Myocyte (in vitro differentiated cells): ENCODE measurements at places on chromosomes 7 and 10. TPM values are rescaled to one million over a fixed set of nuclear protein-coding genes. Genes with fewer than 3 reads are reported as not detected.

NAPEPLD gene
- total RNA-seq, result 8.6 and 10.0 TPM in 2 replicates

AOC1 gene
- total RNA-seq, result 0.21 and 0.62 TPM in 2 replicates

ARMC10 gene
- total RNA-seq, result 42.5 and 46.7 TPM in 2 replicates

ADRB1 gene
- total RNA-seq, result 0.67 TPM in 1 of 2 replicates, not detected in the other

TAS2R3 gene
- 0.78 TPM in 1 of 2 replicates, not detected in the other for total RNA-seq

CTNNA3 gene
- total RNA-seq, result 3.1 and 6.9 TPM in 2 replicates

SP4 gene
- 9.0 and 12.9 TPM in 2 replicates for total RNA-seq

MMP21 gene
- not detected in 2 replicates for total RNA-seq

TRIM50 gene
- not detected in 2 replicates for total RNA-seq

CALHM3 gene
- total RNA-seq, result not detected in 2 replicates

C7orf57 gene
- 0.83 and 1.1 TPM in 2 replicates for total RNA-seq

HKDC1 gene
- total RNA-seq, result 0.10 and 0.11 TPM in 2 replicates

COL28A1 gene
- total RNA-seq, result 0.88 and 2.2 TPM in 2 replicates

- peak; percentile 71 for DNase-seq
These were observed 60.9 kb upstream of the CAMK2B start for GRCh38 chr7:44386139-44386913.

DNA sequence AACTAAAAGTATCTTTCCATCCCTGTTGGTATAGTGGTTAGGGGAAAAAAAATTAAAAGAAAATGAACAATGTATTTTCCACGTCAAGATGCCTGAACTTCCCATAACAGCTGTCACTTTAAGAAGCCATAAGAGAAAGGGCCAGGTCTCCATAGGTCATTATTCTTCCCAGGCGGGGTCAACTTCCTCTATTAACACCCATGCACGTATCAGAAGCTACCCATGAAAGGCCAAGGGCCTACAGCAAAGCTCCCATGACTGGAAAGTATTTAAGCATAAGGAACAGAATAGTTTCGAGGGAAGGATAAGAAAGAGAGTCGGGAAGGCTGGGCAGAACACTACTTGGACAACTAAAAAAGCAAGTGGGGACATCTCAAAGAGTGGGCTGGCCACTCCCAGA, 40.1 kb downstream of the RBM28 start:
- DNase-seq, result no peak

- no peak for DNase-seq
These were observed 27.3 kb downstream of the SEC23IP start for GRCh38 chr10:119919826-119920225.

DNA sequence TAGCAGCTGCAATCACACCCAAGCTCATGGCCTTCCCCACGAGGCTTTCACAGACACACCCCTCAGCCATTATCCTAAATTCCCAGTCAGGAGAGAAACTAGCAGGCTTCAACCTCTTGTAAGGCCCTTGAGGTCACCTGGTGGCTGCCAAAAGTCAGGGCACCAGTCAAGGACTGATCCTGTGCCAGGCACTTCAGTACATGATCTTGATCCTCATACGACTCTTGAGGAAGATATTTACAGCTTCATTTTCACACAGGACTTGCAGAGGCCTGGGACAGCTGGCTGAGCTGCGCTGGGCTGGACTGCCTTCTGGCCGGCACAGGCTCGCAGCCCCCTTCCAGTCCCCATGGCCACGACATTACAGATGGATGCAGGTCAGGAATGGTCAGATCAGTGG, 8.8 kb downstream of the PDAP1 start:
- DNase-seq, result peak; percentile 45

- DNase-seq, result no peak
These were observed 112.8 kb upstream of the PPP2R2D start for GRCh38 chr10:131787961-131788360.

- DNase-seq, result no peak
These were observed 228.4 kb upstream of the INHBA start for GRCh38 chr7:41931263-41931646.

DNA sequence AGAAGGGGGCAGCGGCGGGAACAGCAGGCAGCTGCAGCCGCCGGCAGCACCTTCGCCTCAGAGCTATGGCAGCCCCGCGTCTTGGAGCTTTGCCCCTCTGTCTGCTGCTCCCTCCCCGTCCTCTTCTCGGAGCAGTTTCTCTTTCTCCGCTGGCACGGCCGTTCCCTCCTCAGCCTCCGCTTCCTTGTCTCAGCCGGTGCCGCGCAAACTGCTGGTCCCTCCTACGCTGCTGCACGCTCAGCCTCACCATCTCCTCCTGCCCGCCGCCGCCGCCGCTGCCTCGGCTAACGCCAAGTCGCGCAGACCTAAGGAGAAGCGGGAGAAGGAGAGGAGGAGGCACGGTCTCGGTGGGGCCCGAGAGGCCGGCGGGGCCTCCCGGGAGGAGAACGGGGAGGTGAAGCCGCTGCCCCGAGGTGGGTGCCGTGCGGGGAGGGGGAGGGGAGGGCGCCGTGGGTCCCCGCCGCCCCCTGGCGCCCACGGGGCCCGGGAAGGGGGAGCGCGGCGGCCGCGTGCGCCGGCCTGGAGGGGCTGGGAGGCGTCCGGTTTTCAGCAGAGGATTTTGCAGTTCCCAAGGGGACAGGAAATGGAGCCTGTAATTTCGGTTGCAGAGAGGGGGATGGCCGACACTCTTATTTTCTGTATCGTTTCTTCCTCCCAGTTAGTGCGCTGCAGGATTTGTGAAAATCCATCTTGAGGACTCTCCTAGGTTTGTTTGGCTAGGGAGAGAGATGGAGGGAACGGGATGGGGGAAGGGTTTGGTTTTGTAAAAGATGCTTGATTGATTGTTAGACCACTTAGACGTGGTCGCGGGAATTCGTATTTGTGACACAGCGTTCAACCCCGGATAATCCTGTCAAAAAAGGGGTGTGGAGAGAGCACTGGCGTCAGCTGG, 630 bp downstream of the RSBN1L start:
- DNase-seq, result peak; percentile 69

- no peak for DNase-seq
These were observed 68.2 kb downstream of the CUX1 start for GRCh38 chr7:101885597-101885955.

GRCh38 chr7:35624299-35625186, 70.4 kb downstream of the HERPUD2 start:
- DNase-seq, result peak; percentile 52

DNA sequence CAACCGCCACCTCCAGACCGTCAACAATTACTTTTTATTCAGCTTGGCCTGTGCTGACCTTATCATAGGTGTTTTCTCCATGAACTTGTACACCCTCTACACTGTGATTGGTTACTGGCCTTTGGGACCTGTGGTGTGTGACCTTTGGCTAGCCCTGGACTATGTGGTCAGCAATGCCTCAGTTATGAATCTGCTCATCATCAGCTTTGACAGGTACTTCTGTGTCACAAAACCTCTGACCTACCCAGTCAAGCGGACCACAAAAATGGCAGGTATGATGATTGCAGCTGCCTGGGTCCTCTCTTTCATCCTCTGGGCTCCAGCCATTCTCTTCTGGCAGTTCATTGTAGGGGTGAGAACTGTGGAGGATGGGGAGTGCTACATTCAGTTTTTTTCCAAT, 146.6 kb downstream of the CHRM2 start:
- no peak for DNase-seq

- DNase-seq, result no peak
These were observed 55.1 kb downstream of the ANKMY2 start for GRCh38 chr7:16590424-16590823.

DNA sequence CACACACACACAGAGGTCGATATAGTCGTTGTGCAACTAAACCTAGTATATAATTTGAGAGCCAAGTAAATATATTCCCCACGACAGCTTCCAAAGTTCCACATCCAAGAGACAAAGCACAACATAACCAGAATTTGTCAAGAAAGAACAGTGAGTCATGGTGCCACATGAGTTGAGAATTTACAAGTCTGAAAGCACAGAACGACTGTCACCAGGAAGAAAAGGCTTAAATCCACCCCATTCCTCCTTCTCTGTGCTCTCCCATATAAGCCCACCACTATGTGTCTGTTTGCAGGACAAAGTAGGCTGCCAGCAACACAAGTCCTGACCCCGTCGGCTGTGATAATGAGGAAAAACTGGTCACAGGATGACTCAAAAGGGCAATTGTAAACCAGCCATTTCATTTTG, 32.8 kb downstream of the GSAP start:
- DNase-seq, result peak; percentile 42

DNA sequence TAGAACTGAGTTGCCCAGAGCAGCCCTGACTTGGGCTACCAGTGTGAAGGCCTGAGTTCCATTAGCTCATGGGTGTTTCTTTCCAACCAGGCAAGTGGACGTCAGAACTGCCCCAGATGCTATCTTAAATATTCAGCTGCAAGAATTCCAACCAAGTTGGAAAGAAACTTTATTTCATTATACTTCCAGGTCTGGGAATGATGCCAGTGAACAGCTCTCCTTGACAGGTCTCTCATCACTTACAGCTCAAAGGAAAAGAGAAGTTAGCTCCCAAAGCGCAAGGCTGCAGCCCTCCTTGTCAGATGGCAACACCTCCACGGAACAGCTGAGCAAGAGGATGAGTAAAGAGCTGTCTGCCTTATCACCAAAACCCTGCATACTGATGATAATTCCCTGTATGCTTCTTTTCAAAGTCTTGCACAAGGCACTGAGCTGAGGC, 255.5 kb upstream of the AOAH start:
- DNase-seq, result no peak

GRCh38 chr10:8323428-8324054, 269.1 kb downstream of the GATA3 start:
- DNase-seq, result no peak

DNA sequence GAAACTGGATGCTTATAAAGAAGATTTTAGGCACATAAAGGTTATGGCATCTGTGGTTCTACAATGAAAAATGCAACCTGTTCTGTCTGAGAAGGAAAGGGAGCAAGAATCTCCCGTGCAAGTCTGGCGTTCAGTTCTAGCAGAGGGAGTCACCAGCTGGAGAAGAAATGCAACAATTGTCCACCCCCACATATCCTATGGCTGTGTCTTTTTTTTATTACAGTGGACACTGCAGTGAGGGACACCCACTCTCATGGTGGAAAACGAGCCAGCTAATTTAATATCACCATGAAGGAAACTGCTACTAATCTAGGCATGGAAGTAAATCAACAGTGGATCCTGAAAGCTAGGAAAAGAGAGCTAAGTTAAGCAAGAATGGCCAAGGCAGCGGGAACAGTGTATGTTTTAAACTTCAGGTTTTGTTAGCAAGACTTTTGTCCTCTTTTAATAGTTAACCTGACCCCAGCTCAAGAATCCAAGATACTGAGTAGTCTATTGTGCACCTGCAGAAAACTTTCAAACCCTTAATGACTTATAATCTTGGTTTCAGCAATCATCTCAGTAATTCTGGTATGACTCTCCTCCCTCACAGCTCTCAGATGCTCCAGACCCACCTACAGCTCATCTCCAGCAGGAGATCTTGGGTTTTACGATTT, 149.3 kb downstream of the FGFR2 start:
- no peak for DNase-seq

DNA sequence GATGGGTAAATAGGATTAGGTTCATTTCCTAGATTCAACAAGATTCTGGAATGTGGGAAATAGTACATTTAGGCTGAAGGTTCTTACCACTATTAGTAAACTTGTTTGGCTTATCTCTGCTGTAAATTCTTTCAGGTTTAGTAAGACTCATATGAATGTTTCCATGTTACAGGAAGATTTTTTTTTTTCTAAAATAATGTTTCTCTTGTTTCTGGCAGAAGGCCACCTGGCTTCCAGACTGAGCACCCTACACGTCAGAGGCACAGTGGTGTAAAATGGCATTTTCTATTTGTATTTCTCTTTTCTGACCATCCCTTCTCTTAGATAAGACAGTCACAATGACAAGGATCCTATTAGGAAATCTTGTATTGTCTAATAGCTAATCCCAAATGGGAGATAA, 22.7 kb upstream of the AASS start:
- DNase-seq, result peak; percentile 7

- no peak for DNase-seq
These were observed 1151.0 kb upstream of the PHF14 start for GRCh38 chr7:9822458-9823290.

- peak; percentile 75 for DNase-seq
These were observed 30.5 kb downstream of the JAKMIP3 start for GRCh38 chr10:132096223-132096622.

DNA sequence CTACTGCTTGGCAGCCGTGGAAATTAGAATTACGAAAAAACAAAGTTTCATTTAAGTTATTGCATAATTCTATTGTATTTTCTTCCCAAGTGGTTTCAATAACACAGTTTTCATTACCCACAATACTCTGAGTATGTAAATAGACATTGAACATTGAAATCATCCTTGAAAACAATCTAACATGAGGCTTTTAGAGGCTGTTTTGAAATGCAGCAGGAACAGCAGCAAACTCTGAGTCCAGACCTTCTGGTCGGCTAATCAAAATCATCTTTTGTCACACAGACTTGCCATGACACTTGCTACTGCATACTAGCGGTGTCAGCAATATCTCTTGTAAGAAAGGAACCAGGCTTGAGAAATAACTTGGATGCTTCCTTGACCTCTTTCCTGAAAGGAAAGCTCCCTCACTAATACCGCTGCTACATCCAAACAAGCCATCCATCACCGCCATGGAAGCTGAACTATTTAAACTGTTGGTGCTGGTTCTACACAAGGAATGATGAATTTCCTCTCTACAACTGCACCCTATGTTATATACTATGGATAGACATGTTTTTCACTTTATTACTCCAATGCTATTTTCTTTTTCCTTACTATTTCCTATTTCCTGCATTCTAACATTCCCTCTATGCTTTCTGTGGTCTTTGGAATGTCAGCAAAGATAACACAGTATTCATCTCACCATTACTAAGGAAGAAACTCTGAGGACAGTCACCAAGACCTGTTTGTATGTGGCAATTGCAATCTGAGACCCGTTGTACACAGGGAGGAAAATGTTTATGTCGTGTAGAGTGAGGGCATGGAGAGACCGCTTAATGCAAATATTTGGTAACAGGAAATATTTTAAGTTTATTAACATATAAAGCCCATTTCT, 130.8 kb downstream of the ITGA8 start:
- no peak for DNase-seq

- DNase-seq, result no peak
These were observed 104.3 kb downstream of the RSU1 start for GRCh38 chr10:16712883-16713282.

- no peak for DNase-seq
These were observed 4.4 kb upstream of the GSTK1 start for GRCh38 chr7:143258831-143259230.

DNA sequence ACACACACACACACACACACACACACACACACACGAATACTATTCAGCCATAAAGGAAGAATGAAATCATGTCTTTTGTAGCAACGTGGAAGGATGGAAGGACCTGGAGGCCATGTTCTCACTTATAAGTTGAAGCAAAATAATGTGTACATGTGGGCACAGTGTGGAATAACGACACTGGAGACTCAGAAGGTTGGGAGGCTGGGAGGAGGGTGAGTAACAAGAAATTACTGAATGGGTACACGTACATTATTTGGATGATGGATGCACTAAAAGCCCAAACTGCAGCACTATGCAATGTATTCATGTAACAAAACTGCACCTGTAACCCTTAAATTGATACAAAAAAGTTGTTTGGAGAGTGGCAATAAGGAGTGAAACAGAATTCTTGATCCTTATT, 32.1 kb downstream of the KMT2C start:
- DNase-seq, result no peak

DNA sequence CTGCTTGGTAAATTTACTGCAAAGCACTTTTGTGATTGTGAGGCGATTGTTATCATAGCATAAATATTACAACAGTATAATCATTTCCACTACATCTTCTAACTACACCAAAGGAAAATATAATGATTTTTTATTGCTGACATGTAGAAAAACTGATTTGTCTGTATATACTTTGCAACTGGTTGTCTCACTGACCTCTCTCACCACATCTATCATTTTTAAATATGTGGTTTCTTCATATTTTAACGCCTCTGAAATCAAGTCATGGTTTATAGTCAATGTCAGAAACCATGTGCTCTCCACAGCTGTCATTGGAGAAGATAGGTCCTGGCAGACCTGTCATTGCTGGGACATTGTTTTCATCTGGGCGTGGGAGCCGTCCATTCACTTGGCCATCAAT, 315.4 kb upstream of the KLF6 start:
- DNase-seq, result peak; percentile 12
